ENCODE measurements at places on chromosomes 7 and 10.

GRCh38 chr10:117264782-117265181 lies 23.9 kb downstream of the SLC18A2 start:
- H3K36me3 ChIP-seq: no peaks in the 10 kb centered on the region
- peaks cover 42% of the 10 kb centered on the region for H3K27me3 ChIP-seq
- no peak overlapping the region for H3K4me3 ChIP-seq
- H3K27ac ChIP-seq: no peak overlapping the region
- no peak for DNase-seq

GRCh38 chr10:93074597-93075368 lies 1.1 kb downstream of the CYP26A1 start:
- peak overlapping the region; percentile 66 for H3K4me3 ChIP-seq
- peaks cover 78% of the 10 kb centered on the region for H3K27me3 ChIP-seq
- H3K4me1 ChIP-seq: peaks cover 8% of the 10 kb centered on the region
- no peak overlapping the region for H3K27ac ChIP-seq
- peaks cover 3% of the 10 kb centered on the region for H3K36me3 ChIP-seq
- no peak for DNase-seq

DNA sequence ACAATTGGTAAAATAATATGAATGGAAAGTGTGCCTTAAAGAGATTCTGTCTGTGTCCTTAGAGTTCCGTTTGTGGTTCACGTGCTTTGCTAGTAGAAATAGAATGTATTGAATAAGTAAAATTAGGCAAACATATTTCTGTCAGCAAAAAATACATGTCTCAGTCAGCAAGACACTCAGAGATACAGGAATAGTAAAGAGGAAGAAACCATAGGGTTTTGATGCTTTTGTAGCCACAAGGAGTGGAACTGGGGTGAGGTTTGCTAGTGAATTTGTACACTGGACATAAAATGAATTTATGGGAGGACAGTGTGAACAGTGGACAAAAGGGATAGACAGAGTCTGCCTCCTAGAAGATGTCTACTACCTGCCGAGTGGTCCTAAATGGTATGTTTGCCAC lies 289.2 kb upstream of the NRP1 start:
- H3K27ac ChIP-seq: no peak overlapping the region
- no peaks in the 10 kb centered on the region for H3K4me1 ChIP-seq
- no peak for DNase-seq
- peaks cover 40% of the 10 kb centered on the region for H3K27me3 ChIP-seq
- H3K36me3 ChIP-seq: no peaks in the 10 kb centered on the region
- no peak overlapping the region for H3K4me3 ChIP-seq

GRCh38 chr7:66697449-66698438 lies 42.8 kb upstream of the RABGEF1 start:
- H3K4me1 ChIP-seq: peaks cover 4% of the 10 kb centered on the region
- H3K4me3 ChIP-seq: no peak overlapping the region
- H3K36me3 ChIP-seq: peaks cover 5% of the 10 kb centered on the region

GRCh38 chr10:45439365-45439764 lies 65.3 kb downstream of the ALOX5 start:
- DNase-seq: no peak
- H3K36me3 ChIP-seq: peaks cover 6% of the 10 kb centered on the region
- peaks cover 41% of the 10 kb centered on the region for H3K27me3 ChIP-seq
- H3K4me3 ChIP-seq: no peak overlapping the region
- H3K27ac ChIP-seq: no peak overlapping the region

DNA sequence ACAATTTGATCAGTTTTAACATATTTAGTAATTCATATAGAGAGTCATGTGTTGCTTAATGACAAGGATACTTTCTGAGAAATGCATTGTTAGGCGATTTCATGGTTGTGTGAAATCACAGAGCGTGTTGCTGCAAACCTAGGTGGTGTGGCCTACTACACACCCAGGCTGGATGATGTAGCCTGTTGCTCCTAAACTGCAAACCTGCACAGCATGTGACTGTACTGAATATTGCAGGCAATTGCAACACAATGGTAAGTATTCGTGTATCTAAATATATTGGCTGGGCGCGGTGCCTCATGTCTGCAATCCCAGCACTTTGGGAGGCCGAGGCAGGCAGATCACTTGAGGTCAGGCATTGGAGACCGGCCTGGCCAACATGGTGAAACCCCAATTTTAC lies 73.7 kb upstream of the BAIAP2L1 start:
- H3K36me3 ChIP-seq: no peaks in the 10 kb centered on the region
- H3K27me3 ChIP-seq: peaks cover 31% of the 10 kb centered on the region
- H3K4me3 ChIP-seq: no peak overlapping the region
- DNase-seq: no peak
- H3K4me1 ChIP-seq: peaks cover 6% of the 10 kb centered on the region

DNA sequence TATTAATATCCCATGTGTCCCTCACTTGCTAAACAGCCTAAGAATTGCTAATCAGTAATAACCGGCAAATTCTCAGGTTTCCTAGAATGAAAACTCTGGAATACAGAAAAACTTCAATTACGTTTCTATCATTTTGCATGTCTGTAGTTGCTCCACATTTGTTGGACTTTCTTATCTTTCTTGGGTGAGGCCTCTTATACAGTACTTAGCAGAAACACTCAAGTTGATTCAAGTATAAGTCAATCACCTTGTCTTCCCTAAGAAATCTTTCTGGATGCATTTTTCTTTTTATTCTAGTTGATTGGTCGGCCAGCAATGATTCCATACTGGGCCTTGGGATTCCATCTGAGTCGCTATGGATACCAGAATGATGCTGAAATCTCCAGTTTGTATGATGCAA lies 61.4 kb downstream of the MGAM2 start:
- H3K4me3 ChIP-seq: no peak overlapping the region
- H3K27ac ChIP-seq: no peak overlapping the region
- H3K4me1 ChIP-seq: no peaks in the 10 kb centered on the region
- no peaks in the 10 kb centered on the region for H3K27me3 ChIP-seq
- H3K36me3 ChIP-seq: no peaks in the 10 kb centered on the region

GRCh38 chr7:91019686-91020385 lies 244.4 kb upstream of the FZD1 start:
- H3K4me1 ChIP-seq: no peaks in the 10 kb centered on the region
- no peak overlapping the region for H3K4me3 ChIP-seq
- DNase-seq: no peak
- H3K27me3 ChIP-seq: no peaks in the 10 kb centered on the region
- H3K36me3 ChIP-seq: no peaks in the 10 kb centered on the region

DNA sequence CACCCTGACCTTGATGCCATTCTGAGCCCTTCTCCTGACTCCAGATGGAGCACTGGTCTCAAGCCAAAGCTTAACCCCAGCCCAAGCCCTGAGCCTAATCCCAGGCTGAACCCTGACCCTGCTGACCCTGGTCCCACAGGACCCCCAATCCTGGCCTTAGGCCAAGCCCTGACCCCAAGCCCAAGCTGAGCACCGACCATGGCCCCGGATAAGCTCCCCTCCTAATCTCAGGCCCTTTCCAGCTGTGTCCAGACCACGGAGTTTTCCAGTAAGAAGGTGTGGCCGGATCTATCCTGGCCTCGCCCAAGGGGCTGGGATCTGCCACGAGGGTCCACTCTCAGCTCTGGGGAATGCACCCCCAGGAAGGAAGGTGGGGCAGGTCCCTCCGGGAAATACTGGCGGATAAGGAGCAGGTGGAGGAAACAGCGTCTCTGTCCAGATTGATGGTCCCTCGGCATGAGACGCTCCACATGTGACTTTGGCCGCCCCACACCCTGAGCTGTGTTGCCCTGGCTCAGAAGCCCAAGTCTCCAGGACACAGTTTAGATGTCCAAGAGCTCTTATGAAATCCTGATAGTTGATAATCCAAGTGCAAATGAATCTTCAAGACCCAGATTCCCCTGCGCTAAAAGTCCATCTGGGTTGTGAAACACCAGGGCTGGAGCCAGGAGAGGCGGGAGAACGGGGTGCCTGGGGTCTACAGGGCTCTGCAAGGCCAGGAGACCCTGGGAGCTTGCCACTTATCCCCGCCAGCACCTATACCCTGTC lies 10.4 kb downstream of the ELN start:
- no peak overlapping the region for H3K27ac ChIP-seq
- H3K4me1 ChIP-seq: no peaks in the 10 kb centered on the region
- H3K36me3 ChIP-seq: no peaks in the 10 kb centered on the region
- no peak overlapping the region for H3K4me3 ChIP-seq
- DNase-seq: no peak
- H3K27me3 ChIP-seq: peaks cover 32% of the 10 kb centered on the region

GRCh38 chr10:128776673-128777252 lies 650.5 kb upstream of the MKI67 start:
- H3K27me3 ChIP-seq: no peaks in the 10 kb centered on the region

- peaks cover 41% of the 10 kb centered on the region for H3K4me1 ChIP-seq
- no peaks in the 10 kb centered on the region for H3K27me3 ChIP-seq
- H3K4me3 ChIP-seq: no peak overlapping the region
- no peak for DNase-seq
- H3K27ac ChIP-seq: peak overlapping the region; percentile 42
- peaks cover 15% of the 10 kb centered on the region for H3K36me3 ChIP-seq
Measured at GRCh38 chr7:1883031-1883761, 213.1 kb downstream of the ELFN1 start.

DNA sequence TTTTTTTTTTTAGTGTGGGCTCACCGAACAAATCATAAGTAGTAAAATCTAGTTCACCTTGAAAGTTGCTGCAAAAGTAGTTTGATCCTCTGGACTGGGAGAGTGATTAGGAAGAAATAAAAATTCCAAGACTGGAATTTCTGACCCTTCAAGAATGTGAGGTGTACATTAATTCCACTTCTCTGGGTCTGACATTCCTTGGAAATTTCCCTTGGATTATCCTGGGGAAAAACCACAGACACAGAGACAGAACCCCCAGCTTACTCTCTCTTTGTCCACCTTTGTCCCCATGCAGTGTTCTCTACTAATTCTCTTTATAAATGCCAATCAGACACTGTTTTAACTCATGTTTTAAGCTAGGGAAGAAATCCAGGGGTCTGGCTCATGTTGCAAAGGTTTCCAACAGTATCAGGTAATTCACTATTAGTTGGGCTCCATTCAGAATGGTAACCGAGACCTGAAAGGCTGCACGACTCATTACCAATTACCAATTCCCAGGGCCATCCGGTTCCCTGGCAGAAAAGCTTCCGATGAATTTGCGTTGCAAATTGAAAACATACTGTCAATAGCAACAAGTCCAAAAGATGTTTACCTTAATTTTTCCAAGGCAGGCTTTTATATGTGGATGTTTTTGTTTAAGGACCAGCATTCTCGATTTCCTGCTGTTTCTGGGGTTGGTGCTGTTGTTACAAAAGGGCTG lies 86.3 kb downstream of the BAMBI start:
- H3K4me1 ChIP-seq: no peaks in the 10 kb centered on the region
- no peak for DNase-seq
- no peak overlapping the region for H3K4me3 ChIP-seq
- H3K27ac ChIP-seq: no peak overlapping the region
- no peaks in the 10 kb centered on the region for H3K36me3 ChIP-seq

GRCh38 chr10:27998178-27998953 lies 513 bp downstream of the ODAD2 start:
- H3K36me3 ChIP-seq: peaks cover 2% of the 10 kb centered on the region
- peaks cover 16% of the 10 kb centered on the region for H3K4me1 ChIP-seq
- DNase-seq: no peak
- H3K27me3 ChIP-seq: peaks cover 79% of the 10 kb centered on the region
- H3K27ac ChIP-seq: no peak overlapping the region

DNA sequence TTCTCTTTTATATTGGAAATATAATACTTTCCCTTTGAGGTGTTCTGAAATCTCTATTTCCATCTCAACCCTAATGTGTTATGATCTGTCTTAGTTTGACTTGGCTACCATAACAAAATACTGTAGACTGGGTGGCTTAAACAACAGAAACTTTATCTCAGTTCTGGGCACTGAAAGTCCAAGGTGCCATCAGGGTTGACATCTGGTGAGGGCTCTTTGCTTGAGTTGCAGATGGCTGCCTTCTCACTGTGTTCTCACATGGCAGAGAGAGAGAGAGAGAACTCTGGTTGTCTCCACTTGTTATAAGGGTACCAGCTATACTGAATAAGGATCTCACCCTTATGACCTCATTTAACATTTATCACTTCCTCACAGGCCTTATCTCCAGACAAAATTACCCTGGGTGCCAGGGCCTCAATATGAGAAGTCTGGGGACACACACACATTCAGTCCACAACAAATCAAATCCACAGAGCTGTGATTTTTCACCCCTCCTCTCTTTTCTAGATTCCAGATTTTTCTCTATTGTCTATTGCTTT lies 104.5 kb downstream of the SRI start:
- no peak for DNase-seq
- H3K36me3 ChIP-seq: no peaks in the 10 kb centered on the region
- H3K4me1 ChIP-seq: no peaks in the 10 kb centered on the region
- H3K27me3 ChIP-seq: no peaks in the 10 kb centered on the region
- no peak overlapping the region for H3K4me3 ChIP-seq
- no peak overlapping the region for H3K27ac ChIP-seq

- no peaks in the 10 kb centered on the region for H3K27me3 ChIP-seq
- H3K4me1 ChIP-seq: no peaks in the 10 kb centered on the region
- H3K27ac ChIP-seq: no peak overlapping the region
- H3K4me3 ChIP-seq: no peak overlapping the region
- no peak for DNase-seq
Measured at GRCh38 chr7:80679921-80680907, 41.8 kb downstream of the CD36 start.

DNA sequence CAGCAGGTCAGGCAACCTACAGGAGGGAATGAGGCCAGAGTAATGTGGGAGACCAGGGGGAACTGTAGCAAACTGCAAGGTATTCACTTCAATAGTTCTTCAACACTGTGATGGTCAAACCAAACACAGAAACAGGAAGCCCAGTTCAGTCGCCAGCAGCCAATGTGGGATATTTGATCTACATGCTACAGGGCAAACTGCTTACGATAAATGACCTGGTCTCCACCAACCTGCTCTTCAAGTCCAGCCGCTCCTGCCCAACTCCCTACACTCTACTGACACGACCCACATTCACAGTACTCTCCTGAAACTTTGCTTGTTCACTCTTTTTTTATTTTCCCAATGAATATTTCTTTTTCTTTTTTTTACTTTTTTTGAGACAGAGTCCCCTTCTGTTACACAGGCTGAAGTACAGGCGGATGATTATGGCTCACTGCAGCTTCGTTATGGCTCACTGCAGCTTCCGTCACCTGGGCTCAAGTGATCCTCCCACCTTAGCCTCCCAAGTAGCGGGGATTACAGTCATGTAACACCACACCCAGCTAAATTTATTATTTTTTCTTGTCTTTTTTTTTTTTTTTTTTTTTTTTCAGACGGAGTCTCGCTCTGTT lies 42.1 kb downstream of the MDH2 start:
- no peak for DNase-seq
- no peak overlapping the region for H3K27ac ChIP-seq
- peaks cover 39% of the 10 kb centered on the region for H3K27me3 ChIP-seq
- no peak overlapping the region for H3K4me3 ChIP-seq

DNA sequence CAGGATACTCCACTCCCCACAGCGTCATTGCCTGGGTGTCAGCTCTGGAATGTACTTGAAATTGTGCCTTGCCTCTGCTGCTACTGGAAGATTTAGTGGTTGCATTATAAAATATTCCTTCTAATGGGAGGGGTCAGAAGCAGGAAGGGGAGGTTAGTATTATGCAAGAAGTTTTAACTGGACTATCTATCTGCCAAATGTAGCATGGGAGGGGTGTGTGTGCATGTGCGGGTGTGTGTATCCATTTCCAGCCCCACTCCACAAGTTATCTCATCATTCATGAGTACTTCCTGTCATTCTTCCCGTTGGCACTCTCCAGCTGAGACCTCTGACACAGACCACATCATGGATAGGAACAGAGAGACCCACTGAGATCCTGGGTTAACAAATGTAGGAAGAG lies 13.4 kb downstream of the MBL2 start:
- H3K4me3 ChIP-seq: no peak overlapping the region
- peaks cover 2% of the 10 kb centered on the region for H3K36me3 ChIP-seq
- no peaks in the 10 kb centered on the region for H3K4me1 ChIP-seq
- H3K27ac ChIP-seq: no peak overlapping the region
- H3K27me3 ChIP-seq: no peaks in the 10 kb centered on the region

All from central memory CD8-positive, alpha-beta T cell (primary cell).